Kidney capillary endothelial cell (primary cell): ENCODE measurements at places on chromosomes 7 and 10.

DNA sequence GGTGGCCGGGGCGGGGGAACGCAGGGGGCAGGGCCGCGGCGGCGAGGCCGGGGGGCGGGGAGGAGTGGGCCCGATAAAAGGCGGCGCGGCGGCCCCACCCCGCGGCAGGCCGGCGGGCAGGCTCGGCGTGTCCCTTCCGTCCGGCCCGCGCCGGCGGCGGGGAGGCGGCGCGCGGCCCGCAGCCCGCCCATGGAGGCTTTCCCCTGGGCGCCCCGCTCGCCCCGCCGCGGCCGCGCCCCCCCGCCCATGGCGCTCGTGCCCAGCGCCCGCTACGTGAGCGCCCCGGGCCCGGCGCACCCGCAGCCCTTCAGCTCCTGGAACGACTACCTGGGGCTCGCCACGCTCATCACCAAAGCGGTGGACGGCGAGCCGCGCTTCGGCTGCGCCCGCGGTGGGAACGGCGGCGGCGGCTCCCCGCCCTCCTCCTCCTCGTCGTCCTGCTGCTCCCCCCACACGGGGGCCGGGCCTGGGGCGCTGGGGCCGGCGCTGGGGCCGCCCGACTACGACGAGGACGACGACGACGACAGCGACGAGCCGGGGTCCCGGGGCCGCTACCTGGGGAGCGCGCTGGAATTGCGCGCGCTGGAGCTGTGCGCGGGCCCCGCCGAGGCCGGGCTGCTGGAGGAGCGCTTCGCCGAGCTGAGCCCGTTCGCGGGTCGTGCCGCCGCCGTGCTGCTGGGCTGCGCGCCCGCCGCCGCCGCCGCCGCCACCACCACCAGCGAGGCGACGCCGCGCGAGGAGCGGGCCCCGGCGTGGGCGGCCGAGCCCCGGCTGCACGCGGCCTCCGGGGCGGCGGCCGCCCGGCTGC lies at the start of gene NANOS1:
NANOS1 (plus strand) TSS at position 102 of the 808 bp plus-strand sequence; CDS start at position 190, 88 bp downstream.
- no peak for DNase-seq

GRCh38 chr10:112447620-112447928 lies 559 bp downstream of the VTI1A start:
- DNase-seq, result no peak

DNA sequence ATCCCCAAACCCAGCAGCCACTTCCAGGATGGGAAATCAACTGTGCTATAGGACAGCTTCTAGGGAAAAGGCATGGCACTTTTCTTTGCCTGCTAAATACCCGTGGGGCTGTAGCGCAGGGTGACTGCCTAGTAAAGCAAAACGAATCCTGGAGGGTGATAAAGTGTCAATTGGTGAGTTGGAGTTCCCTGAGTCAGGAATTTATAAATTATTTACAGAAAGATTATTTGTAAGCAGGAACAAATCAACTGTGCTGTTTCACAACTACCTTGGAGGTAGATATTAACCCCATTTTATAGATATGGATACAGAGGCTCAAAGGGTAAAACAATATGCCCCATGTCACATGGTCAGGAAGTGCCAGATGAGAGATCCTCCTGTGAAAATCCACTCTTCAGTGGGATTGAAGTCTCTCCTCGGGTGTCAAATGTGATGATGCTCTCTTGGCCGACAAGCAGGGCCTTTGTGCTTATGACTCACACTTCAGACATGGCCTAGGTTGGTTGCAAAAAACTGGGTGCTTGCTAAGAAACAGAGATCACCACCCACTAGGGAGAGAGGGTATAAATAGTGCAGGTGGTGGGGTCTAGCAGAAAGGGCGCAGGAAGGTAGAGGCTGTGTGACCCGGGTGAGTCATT lies 383.2 kb upstream of the ZMIZ1 start:
- DNase-seq, result no peak

DNA sequence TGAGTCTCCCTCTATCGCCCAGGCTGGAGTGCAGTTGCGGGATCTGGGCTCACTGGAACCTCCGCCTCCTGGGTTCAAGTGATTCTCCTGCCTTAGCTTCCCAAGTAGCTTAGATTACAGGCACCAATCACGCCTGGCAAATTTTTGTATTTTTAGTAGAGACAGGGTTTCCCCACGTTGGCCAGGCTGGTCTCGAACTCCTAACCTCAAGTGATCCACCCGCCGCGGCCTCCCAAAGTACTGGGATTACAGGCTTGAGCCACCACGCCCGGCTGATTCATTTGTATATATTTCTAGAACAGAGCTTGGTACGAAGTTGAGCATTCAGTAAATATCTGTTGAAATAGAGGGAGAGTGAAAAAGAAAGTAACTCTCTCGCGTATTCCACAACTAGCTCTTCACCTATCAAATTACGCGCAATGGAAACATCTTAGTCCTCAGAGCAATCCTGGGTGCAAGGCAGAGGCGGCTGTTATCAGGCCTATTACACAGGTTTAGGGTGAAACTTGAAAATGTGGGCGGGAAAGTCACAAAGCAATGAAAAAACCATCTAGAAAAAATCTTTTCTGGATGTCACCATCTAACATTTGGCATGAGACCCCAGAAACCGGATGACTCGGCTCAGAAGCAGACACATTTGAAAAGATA lies 707 bp upstream of the GHITM start:
- DNase-seq, result no peak

DNA sequence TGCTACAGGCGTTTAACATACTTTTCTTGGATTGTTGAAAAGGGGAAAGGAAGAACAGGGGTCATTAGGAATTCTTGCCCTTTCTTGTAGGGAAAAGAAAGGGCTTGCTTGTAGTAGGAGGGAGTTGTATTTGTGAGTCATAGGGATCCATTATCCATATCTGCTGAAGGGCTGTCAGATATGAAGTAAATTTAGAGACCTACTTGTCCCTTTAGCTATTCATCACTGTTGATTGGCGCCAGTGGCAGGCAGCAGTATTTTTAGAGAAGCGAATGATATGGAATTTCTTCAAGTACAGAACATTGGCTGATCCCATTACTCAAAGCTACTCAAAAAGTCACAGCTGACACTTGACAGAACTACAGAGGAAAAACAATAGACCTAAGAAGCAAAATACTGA lies 97.7 kb downstream of the CELF2 start:
- DNase-seq, result no peak

DNA sequence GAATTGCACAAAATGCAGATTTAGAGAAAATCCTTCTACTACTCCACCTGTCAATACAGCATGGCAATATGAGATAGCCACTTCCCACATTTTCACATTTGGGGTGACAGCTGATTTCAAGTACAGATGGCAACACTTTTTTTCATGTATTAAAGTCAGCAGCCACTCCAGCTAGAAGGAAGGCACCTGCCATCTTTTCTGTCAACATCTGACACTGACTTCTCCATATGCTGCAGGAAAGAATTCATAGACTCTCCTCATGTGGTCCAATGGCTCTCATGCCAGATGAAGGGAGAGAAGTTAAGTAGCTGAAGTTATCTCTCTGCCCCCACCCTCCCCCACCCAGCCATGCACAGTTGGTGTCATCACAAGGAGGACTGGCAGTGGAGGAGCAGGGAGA lies 912.0 kb downstream of the SORCS1 start:
- DNase-seq, result no peak
